NCI-H446 (cell line): ENCODE measurements at places on chromosomes 7 and 10.
A peak's percentile ranks its signal among the peaks of the same experiment; 100 is the strongest.

DNA sequence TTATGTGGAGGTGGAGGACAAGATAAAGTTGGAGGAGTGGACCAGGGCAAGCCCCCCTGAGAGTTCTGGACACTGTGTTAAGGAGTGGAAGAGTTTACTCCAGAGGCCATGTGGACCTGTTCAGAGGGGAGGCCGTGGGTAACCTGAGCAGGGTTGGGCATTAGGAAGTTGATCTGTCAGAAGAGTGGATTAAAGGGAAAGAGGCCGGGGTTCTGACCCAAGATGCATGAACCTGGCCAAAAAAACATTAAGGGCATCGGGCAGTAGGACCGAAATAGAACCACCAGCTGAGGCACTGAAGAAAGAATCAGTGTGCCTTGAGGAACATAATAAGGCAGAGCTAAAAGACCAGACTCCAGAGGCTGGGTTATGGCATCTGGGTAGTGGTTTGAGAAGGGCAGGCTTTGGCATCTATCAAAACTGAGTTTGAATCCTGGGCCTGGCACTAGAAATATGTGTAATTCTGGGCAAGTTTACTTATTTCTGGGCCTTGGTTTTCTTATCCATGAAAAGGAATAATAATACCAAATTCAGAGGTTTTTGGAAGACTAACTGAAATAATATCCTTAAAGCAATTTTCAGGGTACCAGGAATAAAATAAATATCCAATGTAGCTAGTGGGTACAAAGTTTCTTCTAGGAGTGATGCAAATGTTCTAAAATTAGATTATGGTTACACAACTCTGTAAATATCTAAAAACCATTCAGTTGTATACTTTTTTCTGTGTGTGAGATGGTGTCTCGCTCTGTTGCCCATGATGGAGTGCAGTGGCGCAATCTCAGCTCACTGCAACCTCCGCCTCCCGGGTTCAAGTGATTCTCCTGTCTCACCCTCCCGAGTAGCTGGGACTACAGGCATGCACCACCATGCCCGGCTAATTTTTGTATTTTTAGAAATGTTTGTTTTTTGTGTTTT, 10.9 kb upstream of the FRAT1 start:
- DNase-seq, result no peak

GRCh38 chr10:9869606-9870176, 1148.0 kb upstream of the CELF2 start:
- DNase-seq, result peak; percentile 71

DNA sequence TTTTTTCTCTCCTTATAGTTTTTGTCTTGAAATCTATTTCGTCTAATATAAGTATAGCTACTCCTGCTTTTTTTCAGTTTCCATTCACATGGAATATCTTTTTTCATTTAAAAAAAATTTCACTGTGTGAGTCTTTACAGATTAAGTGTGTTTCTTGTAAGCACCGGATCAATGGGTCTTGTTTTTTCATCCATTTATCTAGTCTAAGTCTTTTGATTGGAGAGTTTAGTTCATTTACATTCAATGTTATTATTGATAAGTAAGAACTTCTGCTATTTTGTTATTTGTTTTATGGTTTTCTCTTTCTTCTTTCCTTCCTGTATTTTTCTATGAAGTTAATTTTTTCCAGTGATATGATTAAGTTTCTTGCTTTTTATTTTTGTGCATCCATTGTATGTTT, 216.7 kb upstream of the CNTNAP2 start:
- DNase-seq, result no peak

- no peak for DNase-seq
Measured at GRCh38 chr10:85861513-85862197, 504.9 kb downstream of the GRID1 start.

GRCh38 chr10:72025832-72026231, 61.6 kb downstream of the CHST3 start:
- DNase-seq, result no peak
